ENCODE measurements at places on chromosomes 12 and 14.

DNA sequence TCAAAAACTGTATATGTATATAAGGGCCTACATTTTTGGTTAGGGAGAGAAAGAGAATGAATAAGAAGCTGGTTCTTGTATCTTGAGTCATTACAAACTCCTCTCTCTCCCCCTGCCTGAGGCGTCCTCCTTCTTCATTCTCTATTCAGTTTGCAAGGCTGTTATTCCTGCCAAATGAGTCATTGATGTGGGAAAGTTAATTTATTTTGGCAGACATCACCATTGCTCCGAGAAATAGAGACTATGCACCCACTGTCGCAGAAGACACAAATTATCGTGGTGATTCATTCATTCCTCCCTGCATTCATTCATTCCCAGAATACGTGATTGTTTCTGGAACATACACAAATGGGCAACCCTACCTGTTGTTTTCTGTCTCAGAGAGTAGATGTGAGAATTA, 112.5 kb upstream of the MED13L start:
- DNase-seq: peak; percentile 96

GRCh38 chr12:57852620-57853500, 6.3 kb upstream of the CTDSP2 start:
- no peak for DNase-seq

GRCh38 chr12:47312808-47313426, 233.2 kb upstream of the AMIGO2 start:
- no peak for DNase-seq

GRCh38 chr12:5516371-5517241, 84.7 kb downstream of the NTF3 start:
- no peak for DNase-seq

DNA sequence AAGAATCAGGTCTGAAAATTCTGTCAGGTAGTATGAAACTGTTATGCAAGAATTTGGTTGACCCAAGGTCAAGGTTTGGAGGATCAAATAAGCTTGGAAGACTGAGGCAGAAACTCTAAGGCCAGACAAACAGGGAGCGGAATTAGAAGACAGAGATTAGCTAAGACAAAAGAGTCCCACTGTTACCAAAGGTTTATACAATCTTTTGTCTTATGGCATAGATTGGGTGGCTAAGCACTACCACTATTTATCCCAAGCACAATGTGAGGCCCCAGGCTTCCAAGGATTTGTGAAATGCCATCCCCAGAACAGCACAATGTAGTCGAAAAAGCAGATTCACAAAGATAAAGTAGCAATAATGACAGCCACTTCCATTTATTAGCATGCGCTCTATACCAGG, 311.2 kb downstream of the SEC23A start:
- DNase-seq: no peak

- DNase-seq: no peak
These were observed 110.4 kb downstream of the ESRRB start for GRCh38 chr14:76486251-76486743.

- DNase-seq: peak; percentile 48
These were observed 362.1 kb upstream of the STXBP6 start for GRCh38 chr14:25411781-25412757.
